ENCODE measurements at places on chromosomes 12 and 14. TPM values are rescaled to one million over a fixed set of nuclear protein-coding genes. Genes with fewer than 3 reads are reported as not detected.

The SSTR1 gene
- total RNA-seq: 6.9 TPM

The STON2 gene
- 44.5 TPM for total RNA-seq

The MMAB gene
- 26.6 TPM for total RNA-seq

The DEPDC4 gene
- total RNA-seq: 2.9 TPM

The FOXG1 gene
- not detected for total RNA-seq

DNA sequence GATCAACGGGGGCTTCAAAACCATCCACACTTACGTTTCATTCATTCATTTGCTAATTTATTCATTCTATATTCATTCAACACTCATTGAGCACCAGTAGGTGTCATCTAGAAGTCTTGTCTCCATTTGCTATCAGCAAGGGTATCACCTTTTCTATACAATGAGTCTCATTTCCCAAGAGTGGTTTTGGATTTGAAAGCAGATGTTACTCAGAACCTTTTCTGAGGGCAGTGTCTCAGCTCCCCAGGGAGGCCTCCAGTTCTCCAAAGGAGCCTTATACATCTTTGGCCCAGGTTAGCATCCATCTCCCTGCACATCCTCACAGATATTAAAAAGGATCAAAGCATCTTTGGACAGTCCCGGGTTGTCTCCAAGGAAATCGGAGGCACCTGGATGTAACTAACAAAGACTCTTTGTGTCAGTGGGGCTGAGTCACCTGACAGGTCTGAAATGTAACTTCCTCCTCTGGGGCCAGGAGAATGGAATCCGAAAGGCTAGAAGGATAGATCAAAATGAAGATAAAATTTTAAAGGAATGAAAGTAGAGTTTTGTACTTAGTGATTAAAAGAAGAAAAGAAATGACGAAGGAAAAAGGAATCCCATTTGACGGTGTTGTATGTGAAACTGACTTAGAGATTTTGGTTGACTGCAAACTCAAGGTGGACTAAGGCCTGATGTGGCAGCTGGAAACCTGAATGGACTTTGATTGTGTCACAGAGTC lies 103.0 kb downstream of the VCPKMT start:
- DNase-seq: no peak

DNA sequence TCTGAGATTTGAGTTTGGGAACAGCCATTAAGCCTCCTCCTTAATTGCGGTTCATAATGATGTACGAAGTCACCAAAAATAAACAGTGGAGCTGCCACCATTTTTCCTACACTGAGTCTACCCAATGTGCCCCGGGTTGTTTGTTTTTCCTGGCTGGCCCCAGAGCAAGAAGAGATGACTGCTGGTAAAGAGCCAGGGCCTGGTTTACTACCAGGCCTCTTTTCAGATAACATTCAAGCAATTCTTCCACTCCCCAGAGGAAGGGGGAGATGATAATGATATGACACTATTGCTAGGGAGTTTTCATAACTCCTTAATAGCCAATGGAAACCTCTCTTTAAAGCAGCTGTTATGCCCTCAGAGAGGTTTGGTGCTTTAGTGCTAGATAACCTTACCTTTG lies 42.3 kb downstream of the BRAP start:
- DNase-seq: no peak

DNA sequence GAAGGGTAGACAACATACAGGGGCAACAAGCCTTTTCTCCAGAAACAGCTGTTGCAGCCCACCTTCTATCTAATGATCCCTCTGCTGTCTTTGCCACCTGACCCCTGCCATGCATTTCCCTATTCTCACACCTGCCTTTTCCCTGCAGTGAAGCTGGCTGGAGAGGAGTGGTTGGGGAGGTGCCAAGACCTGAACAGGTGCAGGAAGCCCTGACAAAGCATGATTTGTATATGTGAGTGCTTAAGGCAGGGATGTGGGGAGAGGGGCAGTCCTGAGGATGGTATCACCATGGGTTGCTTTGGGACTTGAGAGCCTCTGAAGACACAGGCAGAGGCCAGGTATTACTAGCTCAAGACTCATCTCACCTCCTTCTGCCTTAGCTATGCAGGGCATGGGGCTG lies 2.9 kb upstream of the PFDN5 start:
- DNase-seq: no peak

- DNase-seq: no peak
These were observed 54.2 kb downstream of the C12orf42 start for GRCh38 chr12:103441437-103442181.

- no peak for DNase-seq
These were observed 296.4 kb downstream of the FOXG1 start for GRCh38 chr14:29062976-29063375.

- DNase-seq: no peak
These were observed 507 bp downstream of the AQP5 start for GRCh38 chr12:49961993-49962764.

- DNase-seq: no peak
These were observed 6.6 kb downstream of the TCL1A start for GRCh38 chr14:95707327-95707726.

- DNase-seq: no peak
These were observed 1.4 kb upstream of the AP4S1 start for GRCh38 chr14:31024010-31024480.

GRCh38 chr14:23556700-23557440 lies 799 bp downstream of the THTPA start:
- no peak for DNase-seq

DNA sequence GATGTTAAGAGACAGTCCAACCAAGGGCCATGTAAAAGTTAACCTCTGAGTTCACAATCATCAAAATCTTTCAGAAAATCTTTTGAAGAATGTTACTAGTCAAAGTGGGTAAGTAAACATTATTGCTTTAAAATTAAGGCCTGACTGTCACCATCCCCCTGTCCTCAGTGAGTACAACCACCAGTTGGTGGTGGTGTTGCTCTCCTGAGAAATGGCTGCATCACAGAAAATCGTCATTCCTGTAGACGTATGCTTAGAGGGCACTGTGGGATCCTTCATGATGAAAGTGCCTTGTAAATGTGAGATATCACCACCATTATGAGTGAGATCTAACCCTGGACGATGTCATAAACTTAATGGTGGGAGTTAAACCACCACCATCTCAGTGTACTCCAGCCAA lies 451.2 kb downstream of the RPS29 start:
- no peak for DNase-seq

DNA sequence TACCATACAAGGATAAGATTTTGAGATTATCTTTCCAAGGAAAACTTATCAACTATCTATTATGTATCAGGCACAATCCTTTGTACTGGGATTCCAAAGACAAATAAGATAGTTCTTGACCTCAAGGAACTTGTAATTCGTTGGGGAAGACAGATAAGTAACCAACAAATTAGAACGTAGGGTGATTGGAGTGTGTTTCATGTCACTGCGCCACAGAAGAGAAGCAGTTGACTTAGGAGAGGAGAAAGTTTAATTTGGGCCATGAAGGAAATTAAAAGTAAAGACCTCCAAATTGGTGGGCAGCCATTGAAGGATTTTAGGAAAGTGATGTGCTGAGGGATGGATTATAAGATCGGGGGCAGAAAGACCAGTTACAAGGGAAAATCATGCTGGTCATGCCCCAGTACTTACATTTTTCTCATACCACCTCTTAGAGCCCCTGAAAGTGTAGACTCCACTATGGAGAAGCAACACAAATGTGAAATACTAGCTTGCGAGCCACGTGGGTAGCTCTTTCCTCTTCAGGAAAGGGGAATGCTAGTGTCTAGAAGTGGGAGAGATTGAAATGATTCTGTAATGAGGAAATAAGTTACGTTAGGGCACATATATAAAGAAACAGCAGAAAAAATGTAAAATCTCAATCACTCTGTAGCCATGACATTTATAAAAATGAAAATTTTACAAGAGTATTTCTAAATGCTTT lies 148.7 kb downstream of the ETV6 start:
- DNase-seq: no peak

DNA sequence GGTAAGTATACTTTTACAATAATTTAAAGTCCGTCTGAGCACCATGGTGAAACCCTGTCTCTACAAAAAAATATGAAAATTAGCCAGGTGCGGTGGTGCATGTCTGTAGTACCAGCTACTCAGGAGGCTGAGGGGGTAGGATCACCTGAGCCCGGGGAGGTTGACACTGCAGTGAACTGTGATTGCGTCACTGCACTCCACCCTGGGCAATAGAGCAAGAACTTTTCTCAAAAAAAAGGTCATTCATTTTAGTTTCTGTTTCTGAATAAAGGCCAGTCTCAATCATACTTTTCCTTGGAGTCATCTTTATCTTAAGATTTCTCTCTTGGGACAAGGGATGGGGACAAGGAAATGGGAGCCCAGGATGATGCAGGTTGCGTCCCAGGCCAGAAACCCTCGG lies 12.9 kb downstream of the ANKRD13A start:
- DNase-seq: no peak

DNA sequence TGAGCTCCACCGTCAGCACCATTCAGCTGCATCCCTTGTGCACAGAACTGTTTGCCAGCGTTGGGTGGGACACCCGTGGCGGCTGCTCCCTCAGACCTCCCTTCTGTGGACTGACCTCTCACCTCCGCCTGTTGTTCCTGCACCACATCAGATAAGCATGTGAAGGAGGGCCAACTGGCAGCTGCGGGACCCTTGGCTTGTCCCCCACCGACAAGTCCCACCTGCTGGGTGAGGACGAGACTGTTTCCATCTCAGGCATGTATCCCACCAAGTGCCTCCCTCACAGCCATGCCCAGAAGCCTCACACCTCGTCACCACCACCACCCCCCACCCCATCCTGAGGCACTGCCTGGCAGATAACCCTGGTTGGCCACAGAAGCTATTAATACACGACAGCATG lies 18.6 kb upstream of the TEAD4 start:
- no peak for DNase-seq

DNA sequence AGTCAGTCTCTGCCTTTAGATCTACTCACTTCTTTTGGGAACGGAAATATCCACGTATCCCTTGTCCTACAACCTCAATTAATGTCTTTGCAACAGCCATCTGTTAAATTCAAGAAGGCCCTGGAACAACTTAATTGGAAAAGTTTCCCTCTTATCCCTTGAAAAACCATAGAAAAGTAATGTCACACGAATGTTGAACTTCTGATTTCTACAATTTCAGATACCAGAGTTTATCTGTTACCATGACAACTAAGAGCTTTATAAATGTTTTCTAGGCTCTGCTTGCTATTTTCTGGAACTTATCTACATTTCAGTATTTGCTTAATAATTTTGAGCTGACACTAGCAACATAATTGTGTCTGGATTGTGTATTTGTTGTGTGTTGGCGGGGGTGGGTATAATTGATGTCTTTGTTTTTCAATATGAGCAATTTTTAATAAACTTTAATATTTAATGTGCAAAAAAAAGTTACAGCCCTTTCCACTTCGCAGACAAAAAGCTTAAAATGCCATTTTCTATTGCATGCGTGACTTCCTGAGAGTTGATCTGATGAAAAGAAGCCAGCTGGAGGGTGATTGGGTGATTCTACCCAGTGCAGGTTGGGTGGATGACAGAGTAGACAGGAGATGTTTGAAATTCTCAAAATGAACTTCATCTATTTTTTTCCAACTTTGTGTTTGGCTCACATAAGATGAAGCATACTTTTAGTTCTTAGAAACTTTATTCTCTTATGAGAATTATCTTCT lies 11.8 kb upstream of the EDDM3A start:
- no peak for DNase-seq

- peak; percentile 48 for DNase-seq
These were observed 100.7 kb downstream of the ELK3 start for GRCh38 chr12:96294831-96295230.

GRCh38 chr12:62347922-62348650 lies 87.9 kb downstream of the USP15 start:
- DNase-seq: peak; percentile 46
